Body of pancreas (tissue), 4 donors: ENCODE measurements at places on chromosomes 1 and 21. TPM values are rescaled to one million over a fixed set of nuclear protein-coding genes. Genes with fewer than 3 reads are reported as not detected.

GRCh38 chr1:221801251-221801661 lies 59.4 kb upstream of the DUSP10 start:
- DNase-seq: no peak

DNA sequence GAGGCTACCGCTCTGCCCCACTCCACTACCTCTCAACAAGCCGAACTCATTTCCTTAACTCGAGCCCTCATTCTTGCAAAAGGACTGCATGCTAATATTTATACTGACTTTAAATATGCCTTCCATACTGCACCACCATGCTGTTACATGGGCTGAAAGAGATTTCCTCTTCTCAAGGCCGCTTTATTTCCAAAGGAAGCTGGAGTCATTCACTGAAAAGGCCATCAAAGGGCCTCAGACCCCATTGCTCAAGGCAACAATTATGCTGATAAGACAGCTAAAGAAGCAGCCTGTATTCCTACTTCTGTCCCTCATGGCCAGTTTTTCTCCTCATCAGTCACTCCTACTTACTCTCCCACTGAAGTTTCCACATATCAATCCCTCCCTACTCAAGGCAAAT lies 6.9 kb upstream of the HPDL start:
- no peak for DNase-seq

DNA sequence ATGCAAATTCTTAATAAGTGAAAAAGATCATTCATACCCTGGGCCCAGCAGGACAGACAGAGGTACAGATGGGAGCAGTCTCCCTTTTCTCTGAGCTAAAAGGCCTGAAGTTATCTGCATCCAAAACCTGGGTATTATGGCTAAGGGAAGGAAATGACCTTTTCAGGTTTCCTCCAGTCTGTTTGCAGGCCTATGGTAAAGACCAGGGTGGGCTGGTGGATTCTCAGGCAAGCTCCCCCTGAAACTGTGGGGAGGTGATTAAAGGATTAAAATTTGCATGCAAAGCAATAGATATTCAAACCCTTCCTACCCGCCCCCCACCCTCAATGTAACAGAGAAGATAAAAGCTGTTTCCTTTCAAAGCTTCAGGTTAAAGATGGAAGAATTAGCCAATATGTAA lies 471.8 kb upstream of the RUNX1 start:
- no peak for DNase-seq

DNA sequence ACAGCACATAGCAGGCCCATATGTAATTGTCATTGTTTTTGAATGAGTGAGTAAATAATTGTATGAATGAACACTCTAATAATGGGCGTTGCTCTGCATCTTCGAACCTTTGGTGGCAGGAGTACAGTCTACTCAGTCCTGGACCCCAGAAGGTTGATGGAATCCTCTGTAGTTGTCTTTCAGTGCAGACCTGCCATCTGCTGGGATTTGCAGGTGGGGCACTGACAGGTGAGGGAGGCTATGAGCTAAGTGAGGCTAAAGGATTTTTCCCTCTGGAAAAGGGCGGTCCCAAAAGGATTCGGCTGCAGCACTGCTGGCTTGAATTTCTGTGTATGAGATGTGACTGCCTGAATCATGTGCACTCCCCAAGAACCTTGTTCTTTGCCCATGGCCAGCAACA lies 53.4 kb downstream of the PLXNA2 start:
- no peak for DNase-seq

The CACNA1S gene
- under 0.01 TPM for total RNA-seq

- no peak for DNase-seq
These were observed 219.6 kb downstream of the LTN1 start for GRCh38 chr21:28773036-28773435.

DNA sequence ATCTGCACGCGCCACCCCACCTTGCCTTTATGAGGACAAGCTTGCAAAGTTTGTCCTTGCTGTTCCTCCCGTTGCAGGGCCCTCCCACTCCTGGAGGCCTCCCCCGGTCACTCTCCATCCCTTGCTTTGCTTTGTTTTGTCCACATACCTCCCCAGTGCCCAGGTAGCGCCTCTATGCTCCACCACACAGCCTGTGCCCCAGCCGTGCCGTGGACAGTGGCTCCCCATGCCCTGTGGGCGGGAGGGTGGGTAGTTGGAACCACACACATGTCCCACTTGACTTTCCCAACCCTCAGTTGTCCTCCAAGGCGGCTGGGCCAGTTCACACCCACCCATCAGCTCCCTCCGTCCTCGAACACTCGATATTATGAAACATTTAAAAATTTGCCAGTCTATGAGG lies 24.6 kb downstream of the SLX9 start:
- DNase-seq: no peak

The GUCA2B gene
- not detected for total RNA-seq

DNA sequence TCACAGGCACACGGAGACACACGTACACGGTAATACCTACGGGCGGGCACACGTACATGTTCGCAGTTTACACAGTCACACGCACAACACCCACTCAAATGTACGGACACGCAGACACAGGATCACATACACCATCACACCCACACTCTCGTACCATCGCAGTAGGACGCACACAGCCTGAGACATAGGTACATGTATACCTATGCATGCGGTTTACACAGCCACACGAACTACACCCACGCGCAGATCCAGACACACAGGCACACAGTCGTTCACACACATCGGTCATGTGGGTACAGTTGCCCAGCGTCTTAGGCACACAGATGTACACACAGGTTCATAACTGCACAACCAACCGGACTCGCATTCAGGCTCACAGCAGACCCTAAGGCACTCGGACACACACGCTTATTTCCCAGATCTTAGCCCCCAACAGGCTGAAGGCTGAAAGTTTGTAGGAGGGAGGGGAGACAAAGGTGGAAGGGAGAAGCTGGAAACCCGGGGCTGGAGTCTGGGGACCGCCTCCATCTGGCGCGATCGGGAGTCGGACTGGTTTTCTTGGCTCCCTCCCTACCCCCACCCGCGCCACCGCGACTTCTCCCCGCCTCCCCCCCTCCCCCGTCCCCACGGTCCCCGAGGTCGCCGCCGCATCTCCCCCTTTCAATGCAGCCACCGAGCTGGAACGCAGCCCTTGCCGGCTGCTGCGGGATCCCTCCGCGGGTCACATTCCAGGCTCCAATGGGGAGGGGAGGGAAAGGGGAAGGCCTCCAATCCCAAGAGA lies 51.9 kb upstream of the SYNC start:
- peak; percentile 72 for DNase-seq

The DTL gene
- under 0.01 TPM for total RNA-seq
